ENCODE measurements at places on chromosomes 12 and 14.

- no peak for DNase-seq
These were observed 88.7 kb downstream of the ACADS start for GRCh38 chr12:120814203-120814902.

DNA sequence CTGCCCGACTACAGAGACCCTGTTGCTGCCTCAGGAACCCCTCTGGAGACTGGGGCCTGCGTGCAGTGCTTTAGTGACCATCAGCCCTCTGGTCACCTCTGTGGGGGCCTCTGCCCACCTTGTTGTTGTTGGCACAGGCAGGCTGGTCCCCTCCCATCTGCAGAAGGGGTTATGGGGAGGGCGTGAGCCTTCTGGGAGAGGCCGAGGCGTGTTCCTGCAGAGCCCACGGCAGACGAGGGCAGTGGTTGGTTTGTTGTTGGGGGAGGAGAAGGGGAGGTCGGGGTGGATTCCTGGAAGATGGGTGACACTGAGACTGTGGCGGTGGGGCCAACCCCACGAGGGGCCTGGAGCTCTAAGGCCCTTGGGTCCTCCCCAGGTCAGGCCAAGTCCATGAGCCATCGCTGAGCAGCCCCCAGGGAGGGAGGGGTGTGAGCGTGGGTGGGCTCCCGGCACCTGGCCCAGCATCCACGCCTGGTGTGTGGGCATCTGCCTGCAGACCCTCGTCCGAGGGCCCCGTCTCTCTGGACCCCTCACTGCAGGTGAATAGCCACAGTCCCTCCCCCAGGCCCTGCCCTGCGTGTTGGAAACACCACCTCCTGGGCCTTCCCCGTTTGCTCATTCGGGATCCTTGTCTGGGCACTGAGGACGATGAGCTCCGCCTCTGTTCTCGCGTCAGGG is 23.6 kb downstream of the FBRSL1 start:
- DNase-seq: no peak

DNA sequence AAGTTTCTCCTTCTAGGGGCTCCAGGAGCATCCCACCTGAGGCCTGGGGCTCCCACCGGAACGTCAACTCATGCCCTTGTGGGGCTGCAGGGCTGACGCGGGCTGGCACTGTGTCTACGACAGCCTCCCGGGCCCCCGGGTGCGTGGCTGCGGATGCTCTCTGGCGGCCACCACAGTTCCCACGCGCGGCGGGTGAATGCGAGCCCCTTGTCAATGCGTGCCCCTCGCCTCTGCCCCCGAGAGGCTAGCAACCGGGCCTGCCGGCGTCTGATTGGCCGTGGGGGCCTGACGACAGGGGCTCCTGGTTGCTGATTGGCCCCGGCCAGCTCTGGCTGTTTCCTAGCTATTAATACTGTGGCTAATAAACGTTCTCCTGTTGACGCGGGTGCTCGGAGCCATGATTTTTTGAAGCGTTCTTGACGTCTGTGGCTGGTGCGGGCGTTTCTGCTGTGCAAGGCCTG is 1.8 kb upstream of the MEG3 start:
- no peak for DNase-seq

GRCh38 chr14:97477353-97477752 is 680.2 kb downstream of the VRK1 start:
- DNase-seq: no peak

GRCh38 chr14:50839048-50839447 is 8.1 kb upstream of the NIN start:
- DNase-seq: no peak

DNA sequence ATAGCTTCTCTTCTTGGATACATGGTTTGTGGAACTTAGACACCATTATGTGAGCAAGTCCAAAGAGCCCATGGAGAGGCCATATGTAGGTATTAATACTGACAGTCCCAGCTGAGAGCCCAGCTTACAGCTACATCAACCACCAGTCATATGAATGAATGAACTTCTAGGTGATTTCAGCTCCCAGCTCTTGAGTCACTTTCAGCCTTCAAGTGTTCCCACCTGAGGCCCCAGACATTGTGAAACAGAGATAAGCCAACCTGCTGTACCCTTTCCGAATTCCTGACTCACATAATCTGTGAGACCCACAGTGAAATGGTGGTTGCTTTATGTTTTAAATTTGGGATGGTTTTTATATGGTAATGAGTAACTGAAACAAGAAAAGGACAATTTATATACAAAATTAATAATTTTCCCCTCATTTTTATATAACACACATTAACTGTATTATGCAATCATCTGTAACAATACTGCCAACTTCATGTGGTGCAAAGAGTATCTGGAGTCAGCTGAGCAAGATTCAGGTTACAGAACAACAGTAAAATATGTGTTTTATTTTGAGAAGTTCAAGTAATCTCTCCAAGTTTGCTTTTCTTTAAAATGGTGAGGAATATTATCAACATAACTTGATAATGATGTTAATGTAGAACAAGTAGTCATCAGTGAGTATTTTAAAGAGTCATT is 27.7 kb upstream of the FBXO33 start:
- no peak for DNase-seq

- DNase-seq: no peak
These were observed 58.1 kb downstream of the CPNE8 start for GRCh38 chr12:38847247-38847646.

DNA sequence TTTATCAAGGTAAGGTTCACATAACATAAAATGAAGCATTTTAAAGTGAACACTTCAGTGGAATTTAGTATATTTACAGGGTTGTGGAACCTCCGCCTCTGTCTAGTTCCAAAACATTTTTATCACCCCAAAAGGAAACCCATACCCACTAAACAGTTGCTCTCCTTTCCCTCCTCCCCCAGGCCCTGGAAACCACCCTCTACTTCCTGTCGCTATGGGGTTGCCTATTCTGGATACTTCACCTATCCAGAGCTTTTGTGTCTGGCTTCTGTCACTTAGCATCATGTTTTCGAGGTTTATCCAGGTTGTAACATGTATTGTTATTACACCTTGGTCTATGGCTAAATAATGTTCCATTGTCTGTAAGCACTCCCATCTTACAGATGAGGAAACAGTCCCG is 27.7 kb upstream of the ZFP36L1 start:
- no peak for DNase-seq

GRCh38 chr14:21860172-21860571 is 186.6 kb upstream of the OR4E1 start:
- DNase-seq: no peak

- DNase-seq: no peak
These were observed at the start of gene BEGAIN for GRCh38 chr14:100587086-100587762. Gene BEGAIN, minus strand, starts transcription at chr14:100587417. Its CDS starts 127 bp downstream, at chr14:100587290.

DNA sequence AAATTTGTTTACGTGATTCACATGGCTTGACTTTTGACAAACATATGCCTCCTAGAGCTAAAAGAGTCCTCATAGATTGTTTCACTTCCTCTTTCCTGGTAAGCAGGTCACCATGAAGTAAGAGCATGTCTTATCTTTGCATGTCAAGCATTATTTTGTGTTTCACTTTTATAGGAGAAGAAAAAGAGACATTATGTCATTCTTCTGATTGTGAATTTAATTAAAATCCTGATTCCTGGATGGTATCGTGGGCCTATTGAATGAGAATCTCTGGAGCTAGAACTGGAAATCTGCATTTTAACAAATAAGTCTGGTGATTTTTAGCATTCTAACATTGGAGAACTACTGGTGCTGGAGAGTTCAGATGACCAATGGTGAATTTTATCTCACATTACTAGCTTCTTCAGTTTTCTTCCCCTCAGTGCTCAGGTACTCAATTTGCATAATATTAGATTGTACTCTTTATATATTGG is 218.6 kb upstream of the ATP2B1 start:
- DNase-seq: no peak

GRCh38 chr12:57006809-57007475 is 596 bp upstream of the ZBTB39 start:
- DNase-seq: no peak

GRCh38 chr14:78863143-78863542 is 693.0 kb downstream of the NRXN3 start:
- DNase-seq: peak; percentile 48

- no peak for DNase-seq
These were observed 32.6 kb downstream of the PPP2R5E start for GRCh38 chr14:63510538-63510937.

DNA sequence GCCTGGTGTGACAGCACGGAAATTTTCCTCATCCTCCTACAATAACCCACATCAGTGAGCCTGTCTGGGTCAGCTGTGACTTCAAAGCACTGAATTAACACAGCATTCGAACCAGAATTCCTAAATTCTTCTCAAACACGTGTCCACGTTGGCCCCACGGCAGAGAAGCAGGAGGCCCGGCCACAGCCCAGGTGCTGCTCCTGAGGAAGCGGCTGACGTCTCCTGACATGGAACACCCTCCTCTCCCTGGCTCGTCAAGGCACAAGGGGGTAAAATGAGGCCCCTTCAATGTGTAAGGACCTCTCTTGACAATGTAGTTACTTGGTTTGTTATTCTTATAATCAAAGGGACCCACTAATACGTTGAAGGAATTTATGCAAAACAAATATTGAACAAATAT is 156.3 kb upstream of the GSC start:
- no peak for DNase-seq
